ENCODE measurements at places on chromosomes 5 and 9.
A peak's percentile ranks its signal among the peaks of the same experiment; 100 is the strongest.

DNA sequence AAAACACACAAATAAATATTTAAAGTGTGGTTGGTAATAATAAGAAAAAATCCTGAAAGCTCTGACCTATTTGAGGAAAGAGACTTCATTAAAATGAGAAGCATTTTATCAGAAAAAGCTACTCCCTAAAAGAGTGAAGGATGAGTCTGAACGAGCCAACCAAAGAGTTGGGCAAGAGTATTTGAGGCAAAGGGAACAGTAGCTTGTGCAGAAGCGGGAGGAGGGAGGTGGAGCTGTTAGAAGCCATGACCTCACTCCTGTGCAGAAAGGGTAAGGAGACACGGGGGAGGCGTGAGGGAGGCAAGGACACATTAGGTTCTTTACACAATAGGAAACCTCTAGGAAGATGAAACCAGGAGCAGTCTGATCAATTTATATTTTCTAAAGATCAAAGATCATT, 29.4 kb downstream of the SH3RF2 start:
- no peak for DNase-seq

- no peak for DNase-seq
Measured at GRCh38 chr9:72268961-72269360, 96.0 kb downstream of the ZFAND5 start.

GRCh38 chr5:174755106-174755505, 30.7 kb downstream of the MSX2 start:
- DNase-seq, result no peak

- DNase-seq, result no peak
Measured at GRCh38 chr9:109468927-109469326, 29.2 kb downstream of the PTPN3 start.

GRCh38 chr5:176519810-176520720, 17.1 kb downstream of the RNF44 start:
- no peak for DNase-seq

DNA sequence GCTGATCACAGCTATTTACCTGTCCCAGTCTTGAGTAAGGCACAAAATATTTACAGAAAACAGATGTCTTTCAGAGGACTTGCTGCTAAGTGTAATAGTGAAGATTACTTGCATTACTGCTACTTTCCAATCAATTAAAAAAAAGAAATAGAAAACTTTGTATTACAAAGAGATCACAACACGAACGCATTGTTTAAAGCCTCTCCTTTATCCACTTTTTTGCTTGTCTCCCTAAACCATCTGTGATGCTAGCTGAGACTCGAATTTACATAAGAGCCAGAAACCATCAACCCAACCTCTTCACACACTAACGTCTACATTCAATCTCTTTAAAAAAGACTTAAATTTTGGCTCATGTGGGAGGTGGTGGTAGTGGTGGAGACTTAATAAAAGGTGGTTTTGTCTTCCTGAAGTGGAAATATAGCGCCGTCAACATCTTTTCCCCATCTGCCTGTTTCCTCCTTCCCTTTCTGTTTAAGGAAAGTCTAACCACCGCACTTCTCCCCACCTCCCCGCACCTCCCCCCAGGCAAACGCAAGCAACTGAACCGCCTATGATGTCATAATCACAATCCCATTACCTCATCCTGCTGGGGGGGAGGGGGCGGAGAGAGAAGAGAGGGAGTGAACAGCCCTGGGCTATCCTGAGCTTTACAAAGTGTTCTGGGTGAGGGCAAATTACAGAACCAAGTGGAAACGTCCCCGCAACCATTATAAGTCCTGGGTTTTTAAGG, 948 bp upstream of the FAM53C start:
- DNase-seq, result peak; percentile 77
